ENCODE measurements at places on chromosomes 2 and 18. TPM values are rescaled to one million over a fixed set of nuclear protein-coding genes. Genes with fewer than 3 reads are reported as not detected.

- no peaks in the 10 kb centered on the region for H3K36me3 ChIP-seq
- no peaks in the 10 kb centered on the region for H3K4me1 ChIP-seq
- H3K4me3 ChIP-seq, result no peak overlapping the region
- DNase-seq, result no peak
- no peak overlapping the region for H3K27ac ChIP-seq
- H3K27me3 ChIP-seq, result no peaks in the 10 kb centered on the region
Observed at GRCh38 chr2:229955663-229956062, 33.4 kb downstream of the FBXO36 start.

- no peak overlapping the region for H3K4me3 ChIP-seq
- no peak overlapping the region for H3K27ac ChIP-seq
- peaks cover 12% of the 10 kb centered on the region for H3K4me1 ChIP-seq
- no peak for DNase-seq
Observed at GRCh38 chr2:240514631-240515030, 43.2 kb downstream of the ANKMY1 start.

DNA sequence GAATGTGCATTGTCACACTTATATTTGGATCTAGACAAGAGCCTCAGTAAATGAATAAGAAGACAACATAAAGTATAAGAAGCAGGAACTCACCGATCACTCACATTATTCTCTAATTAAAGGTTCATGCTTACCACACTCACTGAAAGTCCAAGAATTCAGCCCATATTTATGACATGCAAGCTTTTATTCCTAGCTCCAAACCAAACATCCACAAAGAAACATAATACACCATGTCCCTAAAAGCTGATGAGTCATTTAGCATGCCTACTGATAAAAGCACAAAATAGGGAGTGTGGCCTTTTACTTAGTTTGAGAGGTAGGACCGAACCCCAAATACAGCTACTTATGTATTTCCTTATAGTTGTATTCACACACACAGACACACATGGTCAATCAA, 1094.6 kb upstream of the CDH2 start:
- H3K27ac ChIP-seq, result no peak overlapping the region
- DNase-seq, result no peak
- no peak overlapping the region for H3K4me3 ChIP-seq
- H3K27me3 ChIP-seq, result no peaks in the 10 kb centered on the region
- H3K4me1 ChIP-seq, result no peaks in the 10 kb centered on the region
- H3K36me3 ChIP-seq, result no peaks in the 10 kb centered on the region

CCDC150 gene
- polyA plus RNA-seq, result not detected

- no peaks in the 10 kb centered on the region for H3K27me3 ChIP-seq
- no peaks in the 10 kb centered on the region for H3K4me1 ChIP-seq
- no peaks in the 10 kb centered on the region for H3K36me3 ChIP-seq
- no peak overlapping the region for H3K27ac ChIP-seq
Observed at GRCh38 chr2:182240862-182241371, 185.9 kb downstream of the PDE1A start.

FZD7 gene
- polyA plus RNA-seq, result not detected

DNA sequence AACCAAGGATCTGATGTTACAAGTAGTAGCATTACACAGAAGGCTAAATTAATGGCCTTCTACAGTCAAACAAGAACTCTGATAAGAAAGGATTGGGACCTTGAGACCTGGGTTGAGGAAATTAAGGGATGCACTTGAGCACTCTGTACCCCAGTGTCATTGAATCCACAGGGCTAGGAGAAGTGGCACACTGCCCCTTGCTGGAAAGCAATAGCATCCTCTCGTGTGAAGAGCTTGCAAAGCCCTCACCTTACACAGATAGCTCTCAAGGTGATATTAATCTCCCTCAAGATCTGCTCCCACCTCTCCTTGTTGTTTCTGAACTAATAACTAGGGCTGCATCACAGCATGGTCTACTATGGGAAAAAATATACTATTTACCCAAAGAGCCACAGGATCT, 26.5 kb upstream of the CHST9 start:
- H3K4me3 ChIP-seq, result no peak overlapping the region
- H3K36me3 ChIP-seq, result no peaks in the 10 kb centered on the region
- no peaks in the 10 kb centered on the region for H3K4me1 ChIP-seq
- no peak overlapping the region for H3K27ac ChIP-seq
- DNase-seq, result no peak

DNA sequence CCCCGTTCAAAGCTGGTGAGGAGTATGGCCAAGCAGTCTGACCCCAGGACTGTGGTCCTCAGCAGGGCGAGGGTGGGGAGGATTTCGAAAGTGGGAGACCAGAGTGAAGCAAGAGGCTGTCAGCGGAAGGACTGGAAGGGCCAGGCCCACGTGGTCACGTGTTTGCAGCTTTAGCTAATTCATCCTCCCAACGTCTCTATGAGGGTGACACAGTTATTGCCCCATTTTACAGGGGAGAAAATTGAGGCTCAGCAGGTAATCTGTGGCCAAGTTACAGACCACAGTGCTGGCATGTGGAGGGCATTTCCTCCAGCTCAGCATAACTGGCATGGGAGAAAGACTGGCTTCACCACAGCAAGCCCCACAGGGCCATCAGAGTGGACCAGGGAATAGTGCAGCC, 45.4 kb upstream of the LTBP1 start:
- no peak for DNase-seq
- no peak overlapping the region for H3K4me3 ChIP-seq
- no peaks in the 10 kb centered on the region for H3K36me3 ChIP-seq
- H3K27ac ChIP-seq, result no peak overlapping the region
- no peaks in the 10 kb centered on the region for H3K4me1 ChIP-seq

TXNL1 gene
- 58.8 TPM for polyA plus RNA-seq

- no peak for DNase-seq
- H3K27me3 ChIP-seq, result no peaks in the 10 kb centered on the region
- peaks cover 7% of the 10 kb centered on the region for H3K36me3 ChIP-seq
- H3K27ac ChIP-seq, result no peak overlapping the region
- H3K4me3 ChIP-seq, result no peak overlapping the region
Observed at GRCh38 chr2:20620271-20620681, 30.6 kb downstream of the HS1BP3 start.

GRCh38 chr2:100780203-100781008, 39.5 kb upstream of the NPAS2 start:
- H3K36me3 ChIP-seq, result no peaks in the 10 kb centered on the region
- no peak overlapping the region for H3K4me3 ChIP-seq
- H3K27me3 ChIP-seq, result no peaks in the 10 kb centered on the region
- no peak for DNase-seq
- no peaks in the 10 kb centered on the region for H3K4me1 ChIP-seq
- H3K27ac ChIP-seq, result no peak overlapping the region

DNA sequence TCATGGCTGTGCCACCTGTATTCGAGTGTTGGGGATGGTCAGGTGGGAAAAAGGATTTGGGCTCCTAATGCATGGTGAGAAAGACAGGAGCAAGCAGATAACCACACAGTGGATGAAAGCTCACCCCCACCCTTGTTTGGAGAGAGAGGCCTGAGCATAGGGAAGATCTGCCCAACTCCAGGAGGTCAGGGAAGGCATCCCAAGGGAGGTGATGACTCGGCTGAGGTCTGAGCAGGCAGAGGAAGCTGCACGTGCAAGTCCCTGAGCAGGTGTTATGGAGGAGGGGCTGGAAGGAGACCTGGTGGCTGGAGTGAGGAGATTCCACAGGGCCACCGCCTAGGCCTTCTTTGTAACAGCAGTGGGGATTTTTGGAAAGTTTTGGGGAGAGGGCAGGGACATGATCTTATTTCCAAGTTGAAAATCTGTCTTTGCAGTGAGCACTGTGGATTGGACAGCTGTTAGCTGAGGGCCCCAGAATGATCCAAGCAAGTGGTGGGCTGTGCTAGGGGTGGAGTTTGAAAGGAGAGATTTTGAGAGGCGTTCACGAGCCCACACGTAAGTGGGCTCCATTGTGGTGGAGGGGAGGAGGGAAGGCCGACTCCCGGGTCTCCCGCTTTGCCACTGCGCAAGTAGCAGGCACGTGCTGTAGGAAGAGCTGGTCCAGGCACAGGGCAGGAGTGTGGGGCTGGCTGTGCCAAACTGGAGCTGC, 228.5 kb downstream of the GLI2 start:
- no peak for DNase-seq
- no peak overlapping the region for H3K27ac ChIP-seq
- no peak overlapping the region for H3K4me3 ChIP-seq
- no peaks in the 10 kb centered on the region for H3K36me3 ChIP-seq
- H3K4me1 ChIP-seq, result no peaks in the 10 kb centered on the region

PRSS56 gene
- not detected for polyA plus RNA-seq

- H3K36me3 ChIP-seq, result no peaks in the 10 kb centered on the region
- no peak overlapping the region for H3K4me3 ChIP-seq
- peaks cover 2% of the 10 kb centered on the region for H3K27me3 ChIP-seq
- H3K27ac ChIP-seq, result no peak overlapping the region
- no peaks in the 10 kb centered on the region for H3K4me1 ChIP-seq
- DNase-seq, result no peak
Observed at GRCh38 chr18:13191031-13191430, 27.5 kb upstream of the LDLRAD4 start.

DNA sequence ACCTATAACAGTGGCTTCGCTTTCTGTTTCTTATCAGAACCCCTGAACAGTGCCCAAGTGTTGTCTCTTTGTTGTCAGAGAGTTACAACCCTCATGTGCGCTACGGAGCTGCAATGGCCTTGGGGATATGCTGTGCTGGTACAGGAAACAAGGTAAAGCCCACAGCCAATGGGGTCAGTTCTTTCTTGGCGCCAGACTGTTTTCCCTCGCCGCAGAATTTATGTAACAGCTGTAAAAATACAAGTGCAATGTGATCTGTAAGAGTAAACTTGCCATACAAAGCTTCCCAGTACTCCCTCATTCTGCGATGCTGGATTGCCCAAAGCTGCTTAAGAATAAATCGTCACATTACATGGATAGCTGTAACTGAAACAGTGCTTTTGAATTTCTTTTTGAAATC, 13.9 kb upstream of the HTR2B start:
- peaks cover 3% of the 10 kb centered on the region for H3K36me3 ChIP-seq
- no peak for DNase-seq
- H3K4me3 ChIP-seq, result no peak overlapping the region
- H3K27ac ChIP-seq, result no peak overlapping the region
- no peaks in the 10 kb centered on the region for H3K27me3 ChIP-seq
- H3K4me1 ChIP-seq, result no peaks in the 10 kb centered on the region

GPR35 gene
- polyA plus RNA-seq, result 0.89 TPM

RAB31 gene
- 28.0 TPM for polyA plus RNA-seq

- H3K27ac ChIP-seq, result peak overlapping the region; percentile 87
- H3K4me1 ChIP-seq, result peaks cover 31% of the 10 kb centered on the region
- H3K4me3 ChIP-seq, result peak overlapping the region; percentile 85
- H3K36me3 ChIP-seq, result no peaks in the 10 kb centered on the region
Observed at GRCh38 chr2:46350029-46350689, 53.0 kb downstream of the EPAS1 start.

GRCh38 chr2:168560817-168561499, 104.9 kb downstream of the CERS6 start:
- no peak overlapping the region for H3K4me3 ChIP-seq
- H3K27me3 ChIP-seq, result no peaks in the 10 kb centered on the region
- peaks cover 31% of the 10 kb centered on the region for H3K4me1 ChIP-seq
- H3K27ac ChIP-seq, result no peak overlapping the region

DNA sequence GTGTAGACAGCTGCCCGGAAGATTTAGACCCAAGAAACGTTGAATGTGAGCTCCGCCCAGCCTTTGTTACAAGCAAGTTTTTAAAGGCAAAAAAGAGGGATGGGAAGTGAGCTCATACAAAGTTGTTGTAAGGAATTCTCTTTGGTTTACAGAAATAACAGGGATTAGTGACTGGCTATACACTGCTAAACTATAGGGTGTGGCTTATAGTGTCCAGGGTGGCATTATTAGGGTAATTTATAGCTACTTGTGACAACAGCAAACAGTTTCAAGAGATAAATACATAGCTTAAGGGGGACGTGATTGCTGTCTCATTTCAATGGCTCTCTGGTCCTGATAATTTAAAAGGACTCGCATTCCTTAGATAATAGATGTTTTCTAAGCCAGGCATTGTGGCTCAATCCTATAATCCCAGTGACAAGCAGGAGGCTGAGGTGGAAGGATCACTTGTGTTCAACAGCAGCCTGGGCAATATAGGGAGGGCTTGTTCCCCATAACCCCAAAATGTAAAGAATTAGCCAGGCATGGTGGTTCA, 66.5 kb upstream of the TGIF1 start:
- no peak overlapping the region for H3K27ac ChIP-seq
- no peak overlapping the region for H3K4me3 ChIP-seq
- no peak for DNase-seq
- H3K36me3 ChIP-seq, result no peaks in the 10 kb centered on the region
- H3K4me1 ChIP-seq, result no peaks in the 10 kb centered on the region

KHK gene
- 8.4 TPM for polyA plus RNA-seq

OTX1 gene
- not detected for polyA plus RNA-seq

CRYGA gene
- polyA plus RNA-seq, result not detected

DNA sequence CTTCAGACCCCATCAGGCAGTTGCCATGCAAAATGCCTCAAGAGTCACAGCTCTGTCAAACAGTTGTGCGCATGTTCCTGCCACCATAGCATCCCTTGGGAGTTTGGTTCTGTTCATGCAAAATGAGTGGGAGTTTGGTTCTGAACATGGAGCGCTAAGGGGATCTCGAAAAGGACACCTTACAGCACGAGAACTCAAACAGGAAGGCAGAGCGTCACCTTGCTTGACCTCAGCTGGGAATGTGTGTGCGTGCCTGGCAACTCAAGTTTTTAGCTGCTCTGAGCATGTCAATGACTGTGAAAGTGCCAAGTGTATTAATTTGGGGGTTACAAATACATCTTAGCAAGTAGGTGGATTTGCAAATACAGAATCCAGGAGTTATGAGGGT, 16.6 kb downstream of the MALL start:
- H3K27me3 ChIP-seq, result no peaks in the 10 kb centered on the region
- no peaks in the 10 kb centered on the region for H3K4me1 ChIP-seq
- no peak overlapping the region for H3K27ac ChIP-seq
- DNase-seq, result no peak
- no peak overlapping the region for H3K4me3 ChIP-seq
- H3K36me3 ChIP-seq, result no peaks in the 10 kb centered on the region

IDH1 gene
- polyA plus RNA-seq, result 10.7 TPM

C1QL2 gene
- polyA plus RNA-seq, result not detected

DNA sequence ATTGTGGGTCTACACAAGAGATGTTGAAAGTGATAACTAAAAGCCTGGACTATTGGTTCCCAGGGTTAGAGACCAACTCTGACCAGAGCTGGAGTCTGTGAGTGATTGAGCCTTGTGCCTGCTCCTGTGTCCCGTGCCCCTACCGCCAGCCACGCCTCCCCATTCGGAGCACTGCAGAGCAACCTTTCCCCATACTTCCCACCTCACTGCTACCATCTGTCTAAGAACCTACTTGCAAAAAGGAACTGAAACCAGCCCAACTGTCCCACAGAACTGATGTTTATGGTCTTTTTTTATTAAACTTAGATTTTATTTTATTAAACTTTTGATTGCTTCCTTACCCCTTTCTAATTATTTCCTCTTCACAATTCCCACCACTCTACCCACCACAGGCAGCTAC, 300.3 kb upstream of the MGAT5 start:
- no peak overlapping the region for H3K27ac ChIP-seq
- DNase-seq, result no peak
- no peaks in the 10 kb centered on the region for H3K36me3 ChIP-seq
- H3K27me3 ChIP-seq, result peaks cover 2% of the 10 kb centered on the region
- no peaks in the 10 kb centered on the region for H3K4me1 ChIP-seq

GRCh38 chr2:231648579-231649174, 56.0 kb downstream of the TEX44 start:
- no peaks in the 10 kb centered on the region for H3K36me3 ChIP-seq
- DNase-seq, result peak; percentile 34
- H3K4me1 ChIP-seq, result peaks cover 2% of the 10 kb centered on the region
- H3K27me3 ChIP-seq, result no peaks in the 10 kb centered on the region
- H3K4me3 ChIP-seq, result no peak overlapping the region

TEKT4 gene
- not detected for polyA plus RNA-seq

FAM237A gene
- polyA plus RNA-seq, result not detected
